NCI-H1105 (cell line): ENCODE measurements at places on chromosomes 13 and 19.

DNA sequence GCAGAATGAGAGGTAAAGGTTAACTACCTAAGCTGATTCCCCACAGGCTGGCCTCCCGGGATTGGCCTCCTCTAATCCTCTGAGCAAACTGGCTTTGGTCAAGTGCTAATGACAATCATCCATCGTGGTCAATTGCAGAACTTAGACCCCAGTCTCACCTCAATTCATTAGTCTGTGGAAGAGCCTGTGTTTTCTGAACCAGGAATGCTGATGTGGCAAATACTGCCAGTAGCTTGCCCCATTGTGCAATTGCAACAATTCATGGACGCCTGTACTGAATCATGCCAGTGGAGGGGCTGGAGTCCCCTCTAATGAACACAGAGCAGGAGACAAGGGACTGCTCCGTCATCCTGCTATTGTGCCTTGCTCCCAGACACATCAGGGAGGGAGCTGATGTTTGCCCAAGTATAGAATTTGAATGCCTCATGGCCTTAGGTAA, 1256.5 kb downstream of the EFNB2 start:
- DNase-seq = no peak

DNA sequence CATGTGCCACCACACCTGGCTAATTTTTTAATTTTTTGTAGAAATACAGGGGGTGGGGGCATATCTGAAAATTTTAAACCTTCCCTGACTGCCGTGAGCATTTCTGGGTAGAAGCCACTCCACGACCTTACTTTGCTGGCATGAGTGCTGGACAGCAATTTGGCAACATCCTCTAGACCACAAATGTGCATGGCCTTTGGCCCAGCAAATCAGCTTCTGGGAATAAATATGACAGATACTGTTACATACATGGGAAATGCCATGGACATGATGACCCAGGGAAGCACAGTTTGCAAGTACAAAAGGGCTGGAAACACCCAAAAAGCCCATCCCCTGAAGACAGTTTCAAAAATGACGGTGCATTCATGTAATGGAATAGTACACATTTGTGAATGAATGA, 3.2 kb upstream of the PVR start:
- no peak for DNase-seq

GRCh38 chr19:49070416-49070815, 2.1 kb downstream of the KCNA7 start:
- DNase-seq = no peak

GRCh38 chr13:83563499-83563898, 318.8 kb downstream of the SLITRK1 start:
- no peak for DNase-seq

DNA sequence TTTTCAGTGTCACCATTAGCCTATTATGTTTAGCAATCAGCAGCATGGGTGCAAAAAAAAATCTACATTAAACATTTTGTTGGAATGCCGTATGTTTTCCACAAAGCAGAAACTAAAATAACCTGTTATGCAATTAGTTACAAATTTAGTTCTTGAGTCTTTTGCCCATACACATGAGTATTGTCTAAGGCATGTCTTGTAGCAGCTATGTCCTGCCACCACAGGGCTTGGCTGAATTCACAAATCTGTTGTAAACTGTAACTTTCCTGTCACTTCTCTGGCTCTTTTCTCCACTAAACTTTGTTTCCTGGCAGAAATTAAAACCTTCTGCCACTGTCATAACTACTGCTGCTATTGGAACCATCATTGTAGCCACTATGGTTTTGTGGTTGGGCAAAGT, 277.9 kb upstream of the SPRY2 start:
- DNase-seq = no peak

DNA sequence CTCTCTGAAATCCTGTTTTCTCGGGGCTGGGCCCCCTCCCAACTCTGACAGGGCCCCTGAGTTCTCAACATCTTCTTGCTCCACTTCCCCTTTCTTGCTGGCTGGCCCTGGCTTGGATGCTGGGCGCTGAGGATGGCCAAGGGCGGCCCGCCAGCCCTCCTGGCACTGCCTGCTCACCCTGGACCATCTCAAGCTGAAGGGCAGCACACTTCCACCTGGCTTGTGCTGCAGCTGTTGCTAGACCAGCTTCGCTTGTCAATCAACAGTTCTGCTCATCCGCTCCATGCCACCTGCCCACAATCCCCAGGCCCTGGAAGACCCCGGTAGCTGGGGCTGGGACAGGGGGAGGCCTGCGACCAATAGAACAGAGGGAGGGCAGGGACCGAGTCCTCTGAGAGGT, 6.9 kb upstream of the GMIP start:
- DNase-seq = no peak

- no peak for DNase-seq
These were observed 10.3 kb upstream of the EEF2 start for GRCh38 chr19:3995607-3996006.

DNA sequence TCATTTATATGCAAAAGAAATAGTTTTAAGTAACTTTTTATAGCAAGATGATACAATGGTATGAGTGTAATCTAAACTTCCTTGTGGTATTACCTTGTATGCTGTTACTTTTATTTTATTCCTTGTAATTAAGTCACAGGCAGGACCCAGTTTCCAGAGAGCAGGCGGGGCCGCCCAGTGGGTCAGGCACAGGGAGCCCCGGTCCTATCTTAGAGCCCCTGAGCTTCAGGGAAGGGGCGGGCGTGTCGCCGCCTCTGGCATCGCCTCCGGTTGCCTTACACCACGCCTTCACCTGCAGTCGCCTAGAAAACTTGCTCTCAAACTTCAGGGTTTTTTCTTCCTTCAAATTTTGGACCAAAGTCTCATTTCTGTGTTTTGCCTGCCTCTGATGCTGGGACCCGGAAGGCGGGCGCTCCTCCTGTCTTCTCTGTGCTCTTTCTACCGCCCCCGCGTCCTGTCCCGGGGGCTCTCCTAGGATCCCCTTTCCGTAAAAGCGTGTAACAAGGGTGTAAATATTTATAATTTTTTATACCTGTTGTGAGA, 10.2 kb downstream of the PLPPR3 start:
- DNase-seq = no peak

GRCh38 chr19:46812977-46813838, 24.8 kb upstream of the SLC1A5 start:
- no peak for DNase-seq

- no peak for DNase-seq
These were observed 14.5 kb downstream of the ACTN4 start for GRCh38 chr19:38661996-38662395.

- no peak for DNase-seq
These were observed 121.9 kb upstream of the SOX1 start for GRCh38 chr13:111945086-111945485.

- no peak for DNase-seq
These were observed 72.3 kb downstream of the C1QTNF9 start for GRCh38 chr13:24381541-24382265.

GRCh38 chr19:12667731-12668302, 1.2 kb downstream of the WDR83 start:
- no peak for DNase-seq

DNA sequence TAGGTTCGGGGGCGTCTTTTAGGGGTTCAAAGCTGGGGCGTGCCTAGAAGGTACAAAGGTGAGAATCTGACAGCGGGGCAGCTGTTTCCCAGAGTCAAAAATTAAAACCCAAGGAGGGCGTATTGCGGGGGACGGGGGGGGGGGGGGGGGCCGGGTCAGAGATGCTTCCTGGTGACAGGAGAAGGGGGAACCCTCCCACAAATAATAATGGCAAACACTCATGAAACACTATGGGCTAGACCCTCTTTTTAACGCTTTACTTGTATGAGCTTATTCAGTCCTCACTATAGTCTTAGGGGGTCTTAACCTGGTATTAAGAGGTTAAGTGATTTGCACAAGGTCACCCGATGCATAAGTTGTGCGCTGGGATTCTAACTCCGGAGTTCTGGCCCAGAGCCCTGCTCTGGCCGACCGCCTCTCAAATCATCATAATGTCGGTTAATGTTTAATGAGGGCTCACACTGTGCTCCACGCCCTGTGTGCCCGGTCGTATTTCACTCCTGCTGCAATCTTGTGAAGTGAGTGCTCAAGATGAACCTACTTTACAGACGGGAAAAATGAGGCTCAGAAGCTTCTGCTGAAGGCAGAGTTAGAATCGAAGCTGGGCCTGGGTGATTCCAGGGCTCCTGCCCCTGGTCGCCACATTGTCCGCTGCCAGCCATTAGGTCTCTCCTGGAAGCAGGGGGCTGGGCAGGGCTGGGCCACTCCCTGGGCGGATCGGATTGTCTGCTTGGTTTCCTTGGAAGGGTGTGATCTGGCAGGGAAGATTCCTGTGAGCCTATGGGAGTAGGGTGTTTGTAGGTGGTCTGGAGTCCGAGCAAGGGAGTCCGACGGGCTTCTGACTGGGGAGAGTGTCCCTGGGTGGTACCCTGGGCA, 964 bp downstream of the PAK4 start:
- DNase-seq = no peak

- DNase-seq = no peak
These were observed 211.8 kb downstream of the RBM26 start for GRCh38 chr13:79194272-79194671.
